ENCODE measurements at places on chromosomes 11 and 22.

DNA sequence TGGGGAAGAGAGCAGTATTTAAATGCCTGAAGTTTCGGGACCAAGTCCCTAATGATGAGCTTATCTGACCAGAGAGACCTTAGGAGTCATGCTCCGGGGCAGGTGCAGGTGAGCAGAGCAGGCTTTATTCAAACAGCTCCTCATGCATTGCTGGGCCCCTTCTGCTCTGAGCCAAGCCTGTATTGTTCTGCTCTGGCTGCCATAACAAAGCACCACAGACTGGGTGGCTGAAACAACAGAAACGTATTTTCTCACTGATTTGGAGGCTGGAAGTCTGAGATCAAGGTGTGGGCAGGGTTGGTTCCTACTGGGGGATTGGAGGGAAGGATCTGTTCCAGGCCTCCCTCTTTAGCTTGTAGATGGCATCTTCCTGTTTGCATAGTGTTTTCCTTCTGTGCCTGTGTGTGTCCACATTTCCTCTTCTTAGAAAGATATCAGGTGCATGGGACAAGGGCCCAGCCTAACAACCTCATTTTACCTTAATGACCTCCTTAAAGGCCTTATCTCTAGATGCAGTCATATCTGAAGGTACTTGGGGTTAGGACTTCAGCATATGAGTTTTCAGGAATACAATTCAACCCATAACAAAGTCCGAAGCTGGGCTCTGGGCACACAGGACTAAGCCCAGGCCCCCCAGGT, 97.1 kb upstream of the PARVA start:
- peak; percentile 63 for DNase-seq

DNA sequence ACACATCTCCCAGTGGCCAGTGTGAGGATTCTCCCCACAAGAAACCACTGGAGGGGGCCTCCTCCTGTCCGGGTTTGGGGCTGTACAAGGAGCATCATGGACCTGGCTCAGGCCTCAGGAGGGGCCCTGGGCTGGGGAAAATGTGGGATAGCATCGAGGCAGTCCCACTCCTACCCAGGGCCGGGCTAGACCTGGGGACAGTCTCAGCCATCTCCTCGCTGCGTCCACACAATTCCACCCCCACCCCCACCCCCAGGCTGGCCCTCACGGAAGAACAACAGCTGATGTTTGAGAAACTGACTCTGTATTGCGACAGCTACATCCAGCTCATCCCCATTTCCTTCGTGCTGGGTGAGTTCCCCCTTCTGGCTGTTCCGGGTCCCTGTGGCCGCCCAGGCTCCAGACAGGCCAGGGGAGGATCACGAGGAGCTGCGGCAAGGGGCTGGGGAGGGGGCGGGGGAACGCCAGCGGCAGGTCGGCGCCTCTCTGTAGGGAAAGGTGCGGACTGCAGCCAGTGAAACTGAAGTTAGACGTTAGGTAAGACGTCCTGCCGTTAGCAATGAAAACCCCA, 4.8 kb downstream of the BEST1 start:
- peak; percentile 86 for DNase-seq

DNA sequence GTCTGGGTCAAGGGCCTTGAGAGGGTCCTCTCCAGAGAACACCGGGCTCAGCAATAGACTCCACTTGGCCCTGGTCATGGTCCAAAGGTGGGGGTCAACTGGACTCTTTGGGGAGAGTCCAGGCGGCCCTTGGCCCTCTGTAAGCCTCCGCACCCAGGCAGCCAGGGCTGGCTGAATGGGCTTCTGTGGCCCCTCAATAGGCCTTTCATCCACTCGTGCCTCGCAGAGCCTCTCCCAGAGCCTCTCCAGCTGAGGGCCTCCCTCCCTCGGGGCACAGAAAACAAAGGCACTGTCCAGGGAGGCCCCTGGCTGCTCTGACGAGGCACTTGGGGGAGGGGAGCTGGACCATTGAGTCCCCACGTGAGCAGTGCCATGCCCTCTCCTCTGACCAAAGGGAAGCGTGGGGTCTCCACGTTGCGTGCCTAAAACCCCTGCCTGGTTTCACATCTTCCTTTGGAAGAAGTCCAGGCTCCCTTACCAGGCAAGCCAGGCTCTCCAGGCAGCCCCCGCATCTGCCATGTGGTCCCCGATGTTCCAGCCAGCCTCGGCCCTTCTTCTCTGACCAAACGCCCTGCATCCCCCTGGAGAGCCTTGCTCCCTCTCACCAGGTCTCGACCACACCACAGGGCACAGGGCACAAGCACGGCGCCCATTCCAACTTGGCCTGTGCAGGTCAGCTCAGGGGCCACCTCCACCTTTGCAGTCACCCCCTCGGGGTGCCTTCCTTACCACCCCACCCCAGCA, 15.5 kb downstream of the KIAA0930 start:
- DNase-seq, result no peak

DNA sequence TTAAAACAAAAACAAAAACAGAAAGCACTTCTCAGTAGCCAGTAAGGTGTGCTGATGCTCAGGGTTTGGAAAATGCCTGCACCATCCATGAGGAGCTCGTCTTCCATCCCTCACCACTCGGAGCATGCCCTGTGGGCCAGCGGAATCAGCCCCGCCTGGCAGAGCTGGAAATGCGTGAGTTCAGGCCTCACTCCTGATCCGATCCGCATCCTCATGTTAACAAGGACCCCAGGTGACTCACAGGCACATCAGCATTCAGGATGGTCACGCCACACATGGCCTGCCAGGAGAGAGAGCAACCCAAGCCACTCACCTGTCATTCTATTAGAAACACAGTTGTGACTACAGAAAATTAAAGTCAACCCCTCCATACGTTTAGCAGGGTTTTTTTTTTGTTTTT, 188.5 kb downstream of the MPPED1 start:
- no peak for DNase-seq

DNA sequence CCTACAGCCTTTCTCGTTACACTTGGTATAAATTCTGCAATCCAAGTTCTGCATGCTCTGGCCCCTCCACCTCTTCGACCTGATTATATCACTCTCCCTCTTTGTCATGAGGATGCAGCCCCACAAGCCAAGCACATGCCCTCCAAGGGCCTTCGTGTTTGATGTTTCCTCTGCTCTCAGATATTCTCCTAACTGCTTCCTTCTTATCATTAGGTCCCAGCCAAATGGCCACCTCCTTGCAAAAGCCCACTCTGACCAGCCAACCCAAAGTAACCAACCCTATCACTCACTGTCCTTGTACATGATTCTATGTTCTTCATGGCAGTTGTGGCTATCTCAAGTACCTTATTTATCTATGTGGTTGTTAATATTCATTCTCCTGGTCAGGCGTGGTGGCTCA, 38.3 kb upstream of the LRRC55 start:
- no peak for DNase-seq

- peak; percentile 88 for DNase-seq
Observed at GRCh38 chr11:69497221-69497787, 15.8 kb downstream of the LINC01488 start.

- no peak for DNase-seq
Observed at GRCh38 chr22:24768537-24769374, 5.8 kb downstream of the PIWIL3 start.

DNA sequence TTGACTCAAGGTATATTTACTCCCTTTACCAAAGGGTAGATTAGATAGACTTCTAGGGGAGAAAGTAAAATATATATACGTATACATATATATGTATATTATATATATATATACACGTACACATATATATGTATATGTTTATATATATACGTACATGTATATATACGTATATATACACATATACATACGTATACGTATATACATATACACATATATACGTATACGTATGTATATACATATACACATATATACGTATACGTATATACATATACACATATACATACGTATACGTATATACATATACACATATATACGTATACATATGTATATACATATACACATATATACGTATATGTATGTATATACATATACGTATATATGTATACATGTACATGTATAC, 430.5 kb upstream of the ANO3 start:
- no peak for DNase-seq

GRCh38 chr11:5137014-5137413, 1.1 kb downstream of the OR52A5 start:
- no peak for DNase-seq

DNA sequence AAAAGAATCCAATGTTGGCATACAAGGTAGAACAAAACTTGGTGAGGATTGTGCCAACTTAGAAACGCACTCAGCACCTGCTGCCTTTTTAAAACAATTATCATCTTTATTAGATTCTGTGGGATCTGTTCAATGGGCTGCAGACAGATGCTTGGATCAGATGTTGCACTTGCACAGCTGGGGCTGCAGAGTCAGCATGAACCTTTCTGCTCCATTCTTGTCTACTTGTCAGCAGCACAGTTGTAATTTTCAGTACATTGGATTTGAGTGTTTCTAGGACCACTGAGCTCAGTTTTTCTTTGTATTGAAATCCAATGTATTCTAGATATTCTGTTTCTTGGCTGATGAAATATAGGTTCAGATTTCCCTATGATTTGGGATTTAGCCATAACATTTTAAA, 164.5 kb downstream of the LUZP2 start:
- DNase-seq, result no peak

DNA sequence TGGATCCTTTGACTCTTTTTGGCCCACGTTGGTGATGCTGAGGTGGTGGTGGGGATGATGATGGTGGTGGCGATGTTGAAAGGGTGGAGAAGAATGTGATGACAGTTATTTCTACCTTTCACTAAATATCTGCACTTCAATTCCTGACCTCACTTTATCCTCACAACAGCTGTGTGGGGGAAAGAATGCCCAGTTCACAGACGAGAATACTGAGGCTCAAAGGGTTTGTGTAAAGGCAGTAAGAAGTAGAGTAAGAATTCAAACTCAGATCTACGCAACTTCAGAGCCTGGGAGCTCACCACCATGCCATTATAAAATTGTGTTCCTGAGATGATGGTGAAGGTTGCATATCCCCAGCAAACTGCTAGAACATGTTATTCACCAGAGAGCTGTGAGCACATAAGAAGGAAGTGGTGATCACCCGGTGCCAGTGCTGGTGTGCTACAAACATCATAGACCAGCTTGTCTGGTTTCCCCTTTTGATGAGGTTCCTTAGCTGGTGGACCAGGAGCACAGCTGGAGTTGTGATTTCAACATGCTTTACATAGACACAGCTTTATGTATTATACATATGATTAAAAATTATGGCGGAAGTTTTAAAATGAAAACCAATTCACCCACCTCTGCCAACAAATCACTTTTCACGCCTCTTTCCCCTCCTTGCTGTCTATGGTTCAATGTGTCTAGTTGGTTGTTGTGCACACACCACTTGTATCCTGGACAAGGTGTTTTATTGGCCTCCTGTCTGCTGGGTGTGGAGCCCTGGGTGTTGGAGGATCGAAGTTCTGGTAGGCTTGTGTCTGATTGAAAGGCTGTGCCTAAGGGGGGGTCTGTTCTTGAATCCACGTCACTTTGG, 6.2 kb downstream of the ST14 start:
- peak; percentile 29 for DNase-seq

DNA sequence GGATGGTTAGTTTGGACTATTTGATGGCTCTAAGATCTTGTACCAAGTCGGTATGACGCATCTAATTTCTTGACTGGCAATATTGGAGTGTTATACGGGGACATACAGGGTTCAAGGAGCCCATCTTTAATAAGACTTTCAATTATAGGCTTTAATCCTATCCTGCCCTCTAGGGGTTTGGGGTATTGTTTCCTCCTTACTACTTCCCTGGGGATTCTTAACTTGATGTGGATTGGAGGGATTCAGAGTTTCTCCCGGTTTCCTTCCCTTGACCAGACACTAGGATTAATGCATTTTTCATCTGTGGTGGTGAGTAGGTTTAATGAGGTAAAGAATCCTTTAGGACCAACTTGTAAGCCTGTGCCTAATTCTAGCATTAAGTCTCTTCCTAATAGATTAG, 18.8 kb downstream of the CYP2D6 start:
- no peak for DNase-seq

DNA sequence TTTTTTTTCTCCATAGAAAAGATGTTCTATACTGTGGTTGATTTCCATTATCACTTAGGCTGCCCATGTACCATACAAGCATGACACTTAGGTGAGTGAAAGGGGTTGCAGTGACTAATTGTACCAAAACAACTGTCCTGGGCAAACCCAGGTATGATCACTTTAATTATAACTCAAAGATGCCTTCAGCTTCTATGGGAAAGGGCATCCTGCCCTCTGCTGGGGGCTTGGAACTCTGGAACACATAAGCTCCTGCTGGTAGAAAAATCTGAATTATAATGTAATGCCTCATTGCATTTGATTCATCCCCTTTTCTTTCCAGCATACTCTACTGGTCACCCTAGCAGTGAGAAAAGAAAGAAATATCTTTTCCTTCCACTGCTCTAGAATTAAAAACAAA, 206.3 kb downstream of the DDX10 start:
- DNase-seq, result no peak

- DNase-seq, result no peak
Observed at GRCh38 chr22:32216911-32217310, 12.0 kb upstream of the RFPL2 start.

GRCh38 chr11:119599864-119600541, 129.0 kb downstream of the NECTIN1 start:
- DNase-seq, result no peak

GRCh38 chr22:37953062-37953436, 352 bp downstream of the C22orf23 start:
- no peak for DNase-seq

DNA sequence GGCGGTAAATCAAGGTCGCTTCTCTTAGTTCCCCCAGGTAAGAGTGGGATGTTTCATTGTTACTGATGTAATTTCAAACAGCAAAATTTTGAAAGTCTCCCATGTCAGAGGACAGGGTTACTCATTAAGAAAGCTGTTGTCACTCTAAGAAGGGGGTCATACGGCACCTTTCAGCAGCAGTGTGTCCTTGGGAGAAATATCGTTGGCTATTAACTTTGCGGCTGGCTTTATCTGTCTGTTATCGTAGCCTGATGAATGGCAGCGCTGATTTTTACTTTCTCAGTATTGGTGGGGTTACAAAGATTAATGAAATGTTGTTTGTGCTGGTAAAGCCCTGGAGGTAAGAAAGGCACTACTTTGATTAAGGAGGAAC, 27.5 kb upstream of the FBXO3 start:
- no peak for DNase-seq

DNA sequence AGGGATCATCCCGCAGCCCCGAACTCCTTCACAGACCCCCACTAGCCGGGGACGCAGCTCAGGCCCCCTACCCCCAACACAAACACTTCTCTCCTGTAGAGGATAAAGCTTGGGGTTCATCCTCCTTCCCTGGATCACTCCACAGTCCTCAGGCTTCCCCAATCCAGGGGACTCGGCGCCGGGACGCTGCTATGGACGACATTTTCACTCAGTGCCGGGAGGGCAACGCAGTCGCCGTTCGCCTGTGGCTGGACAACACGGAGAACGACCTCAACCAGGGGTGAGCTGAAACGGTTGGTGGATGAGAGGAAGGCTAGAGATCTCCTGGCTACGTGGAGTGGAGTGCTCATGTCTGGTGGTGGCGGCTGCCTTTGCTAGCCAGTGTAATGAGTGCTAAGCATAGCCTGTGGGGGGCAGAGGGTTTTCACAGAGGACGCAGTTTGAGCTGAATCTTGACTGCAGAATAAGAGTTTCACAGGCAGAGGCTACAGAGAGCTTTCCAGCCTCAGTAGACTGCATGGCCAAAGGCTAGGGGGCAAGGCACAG, 580 bp downstream of the ILK start:
- DNase-seq, result peak; percentile 81

- peak; percentile 61 for DNase-seq
Observed at GRCh38 chr11:2298131-2298794, 3.5 kb downstream of the C11orf21 start.

Data from coronary artery (tissue), 2 donors.